ENCODE measurements at places on chromosomes 16 and 17. TPM values are rescaled to one million over a fixed set of nuclear protein-coding genes. Genes with fewer than 3 reads are reported as not detected.
A peak's percentile ranks its signal among the peaks of the same experiment; 100 is the strongest.

DNA sequence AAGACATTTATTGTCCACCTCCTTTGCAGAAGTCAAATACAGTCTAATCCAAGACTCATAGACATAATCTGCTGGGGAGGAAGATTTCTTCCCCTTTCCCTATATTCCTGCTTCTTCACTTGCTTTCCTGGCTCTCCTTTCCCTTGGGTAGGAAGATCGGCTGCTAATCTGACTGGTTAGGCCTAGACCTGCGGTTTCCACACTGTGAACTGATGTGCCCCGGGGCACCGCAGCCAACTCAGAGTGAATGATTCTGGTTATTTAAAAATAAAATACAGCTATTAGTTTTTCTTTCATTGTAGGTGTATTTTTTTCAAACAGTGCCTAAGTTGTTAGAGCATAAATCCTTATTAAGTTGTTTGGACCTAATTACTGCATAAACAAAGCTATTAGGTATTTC, 78.9 kb downstream of the DNAH3 start:
- DNase-seq = no peak

DNA sequence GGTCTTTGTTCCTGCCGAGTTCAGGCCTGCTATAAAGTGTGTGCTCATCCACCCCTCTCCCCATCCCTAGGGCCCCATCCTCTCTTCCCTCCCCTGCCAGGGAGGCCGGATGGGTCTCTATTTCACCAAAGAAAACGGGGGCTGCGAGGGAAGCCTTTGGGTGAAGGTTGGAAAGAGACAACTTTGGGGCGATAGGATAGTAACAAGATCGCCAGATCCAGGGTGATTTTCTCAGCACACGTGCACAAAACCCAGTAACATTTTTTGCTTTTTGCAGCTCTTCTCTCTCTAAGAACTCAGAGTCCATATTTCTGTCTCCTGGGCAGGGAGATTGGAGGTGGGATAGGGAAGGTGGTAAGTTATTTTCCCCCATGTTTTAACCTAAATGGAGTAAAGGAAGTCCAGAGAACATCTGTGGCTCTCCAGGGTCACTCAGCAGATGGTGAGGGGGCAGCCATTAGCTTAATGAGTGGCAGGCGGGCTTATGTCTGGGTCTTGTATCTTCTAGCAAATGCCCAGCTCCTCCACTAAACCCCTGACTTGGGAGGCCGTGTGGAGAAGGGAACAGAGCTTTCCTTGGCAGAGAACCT, 6.9 kb downstream of the CCR7 start:
- DNase-seq = no peak

DNA sequence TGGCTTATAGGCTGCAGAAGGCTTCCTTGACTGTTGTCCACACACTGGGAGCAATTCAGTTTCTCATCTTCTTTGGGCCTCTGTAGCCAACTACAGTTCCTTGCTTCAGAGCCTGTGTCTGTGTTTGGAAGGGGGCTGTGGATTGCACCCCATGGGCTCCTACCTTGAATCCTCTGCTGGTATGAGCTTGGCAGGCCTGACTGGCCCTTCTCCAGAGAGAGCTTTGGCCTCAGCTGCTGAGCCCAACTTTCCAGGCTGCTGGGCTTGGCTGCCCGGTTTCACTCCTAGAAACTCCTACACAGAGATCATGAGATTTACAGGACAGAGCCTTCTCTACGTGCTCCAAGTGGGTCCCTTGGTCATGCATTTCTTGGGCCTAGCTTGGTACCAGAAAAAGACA, 354.4 kb downstream of the SNX29 start:
- DNase-seq = no peak

GRCh38 chr17:43840814-43841213, 6.2 kb upstream of the CD300LG start:
- no peak for DNase-seq

DNA sequence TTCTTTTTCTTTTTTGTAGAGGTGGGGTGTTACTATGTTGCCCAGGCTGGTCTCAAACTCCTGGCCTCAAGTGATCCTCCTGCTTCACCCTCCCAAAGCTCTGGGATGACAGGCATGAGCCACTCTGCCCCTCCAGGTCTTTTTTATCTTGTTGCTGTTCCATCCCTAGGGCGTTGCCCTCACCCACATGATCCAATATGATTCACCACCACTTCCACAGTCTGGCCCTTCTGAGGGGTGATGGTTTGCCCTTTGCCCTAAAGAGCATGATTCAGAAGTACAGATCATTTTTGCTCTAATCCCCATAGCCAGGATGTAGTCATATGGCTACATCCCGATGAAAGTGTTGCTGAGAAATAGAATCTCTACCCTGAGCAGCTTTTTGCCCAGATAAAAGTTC, 18.8 kb downstream of the STX4 start:
- no peak for DNase-seq

GRCh38 chr16:22400900-22401299, 26.5 kb upstream of the CDR2 start:
- DNase-seq = no peak

- DNase-seq = peak; percentile 65
Observed at GRCh38 chr17:79623786-79624717, 13.2 kb upstream of the RBFOX3 start.

DNA sequence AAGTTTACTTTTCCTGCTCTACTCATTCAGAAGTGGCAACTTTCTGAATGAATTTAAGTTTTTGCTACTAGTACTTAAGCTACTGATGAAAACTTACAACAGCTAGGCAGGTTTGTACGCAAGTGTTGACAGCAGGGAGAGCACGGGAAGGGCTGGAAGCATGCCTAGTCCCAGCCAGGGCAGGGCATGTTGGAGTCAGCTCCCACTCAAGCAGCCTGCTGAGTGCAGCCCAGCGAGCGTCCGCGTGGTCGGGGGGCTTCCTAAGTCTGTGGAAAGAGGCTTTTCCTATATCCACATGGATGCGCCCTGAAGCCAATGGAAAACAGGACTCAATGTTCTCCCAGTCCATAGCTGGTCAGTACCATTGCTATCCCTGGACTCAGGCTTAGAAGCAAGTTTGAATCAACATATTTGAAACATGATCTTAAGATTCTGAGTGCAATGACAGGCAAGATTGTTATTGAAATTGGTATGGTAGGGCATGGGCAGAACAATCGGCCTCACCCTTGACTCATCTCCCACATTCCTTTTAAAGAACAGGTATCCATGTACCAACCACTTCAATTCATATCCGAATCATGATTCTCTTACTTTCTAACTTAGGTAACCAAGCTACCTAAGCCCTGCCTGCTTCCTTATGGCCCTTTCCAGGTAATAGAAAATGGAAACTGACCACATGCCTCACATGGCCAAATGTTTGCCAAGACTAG, 22.5 kb downstream of the CYB5D2 start:
- no peak for DNase-seq

GRCh38 chr17:65023791-65024190, 32.7 kb downstream of the GNA13 start:
- no peak for DNase-seq

GRCh38 chr17:78347453-78347852, 12.4 kb downstream of the SOCS3 start:
- no peak for DNase-seq

DNA sequence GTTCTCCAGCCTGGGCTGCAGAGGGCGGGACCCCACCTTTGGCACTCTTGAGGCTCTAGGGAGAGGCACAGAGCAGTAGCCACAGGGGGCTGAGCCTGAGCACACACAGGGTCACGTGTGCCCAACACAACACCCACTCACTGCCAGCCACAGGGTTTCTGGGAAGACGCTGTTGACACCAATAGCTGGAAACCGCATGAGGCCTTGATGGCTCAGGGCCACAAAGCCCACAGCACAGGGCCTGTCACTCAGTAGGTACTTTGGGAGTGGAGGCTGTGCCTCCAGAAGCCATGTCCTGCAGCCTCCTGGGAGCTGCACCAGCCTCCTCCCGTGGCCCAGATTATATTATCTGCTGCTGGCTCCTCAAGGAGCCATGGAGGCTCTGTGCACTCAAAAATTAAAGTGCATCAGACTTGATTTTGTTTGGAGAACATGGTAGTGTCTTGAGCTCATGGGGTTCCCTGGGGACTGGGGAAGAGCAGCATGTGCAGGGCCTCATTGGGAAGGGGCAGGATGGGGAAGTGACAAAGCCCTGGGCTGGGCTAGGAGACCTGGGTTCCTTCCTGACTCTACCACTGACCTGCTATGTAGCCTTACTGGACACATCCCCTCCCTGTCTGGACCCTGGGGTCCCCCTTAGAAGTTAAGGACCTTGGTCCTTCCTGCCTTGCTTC, 12.5 kb upstream of the SREBF1 start:
- DNase-seq = no peak

- DNase-seq = peak; percentile 88
Observed at GRCh38 chr16:49921791-49922456, 66.0 kb upstream of the ZNF423 start.

- no peak for DNase-seq
Observed at GRCh38 chr17:42072323-42073187, 22.2 kb upstream of the C17orf113 start.

- DNase-seq = no peak
Observed at GRCh38 chr16:83117810-83118209, 491.0 kb downstream of the CDH13 start.

The TEKT1 gene
- total RNA-seq = not detected

The CSH2 gene
- not detected for total RNA-seq

The HOXB9 gene
- not detected for total RNA-seq

The SLC16A11 gene
- total RNA-seq = 0.75 TPM

The HBA1 gene
- not detected for total RNA-seq

The LITAF gene
- total RNA-seq = 179 TPM

The TOM1L1 gene
- total RNA-seq = 33.9 TPM
